ENCODE measurements at places on chromosomes 4 and X.

DNA sequence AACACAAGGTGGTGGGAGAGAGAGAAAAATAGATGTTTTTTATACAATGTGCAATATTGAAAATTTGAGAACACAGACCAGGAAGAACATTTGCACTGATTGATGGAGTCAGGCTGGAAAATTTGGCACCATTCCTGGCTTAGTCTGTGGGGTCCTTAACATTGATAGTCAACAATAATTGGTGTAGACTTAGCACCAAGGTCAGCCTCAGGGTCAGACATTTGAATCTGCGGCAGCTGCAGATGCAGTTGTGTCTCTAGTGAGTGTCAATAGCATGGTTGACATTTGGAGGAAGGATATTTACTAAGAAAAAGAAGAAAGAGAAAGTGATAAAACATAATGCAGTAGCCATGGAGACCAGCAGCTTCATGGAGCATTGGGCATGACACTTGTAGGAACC, 31.5 kb upstream of the GLRA3 start:
- DNase-seq, result no peak

DNA sequence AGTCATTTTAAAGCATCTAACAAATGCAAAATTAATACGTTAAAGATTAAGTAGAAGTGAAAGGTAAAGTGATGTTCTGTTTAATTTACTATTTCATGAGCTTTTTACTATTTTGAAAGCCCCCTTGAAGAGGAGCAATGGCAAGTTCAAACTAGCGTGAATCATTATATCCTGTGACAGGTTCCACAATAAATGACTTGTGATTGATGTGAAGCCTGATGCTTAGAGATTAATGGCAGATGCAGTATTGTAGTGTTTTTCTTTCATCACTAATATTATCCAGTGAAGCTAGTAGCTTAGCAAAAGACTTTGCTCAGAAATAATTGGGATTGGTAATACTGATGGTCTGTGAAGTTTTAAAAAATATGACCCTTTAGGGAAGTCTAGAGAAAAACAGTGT, 57.3 kb downstream of the STOX2 start:
- DNase-seq, result no peak

DNA sequence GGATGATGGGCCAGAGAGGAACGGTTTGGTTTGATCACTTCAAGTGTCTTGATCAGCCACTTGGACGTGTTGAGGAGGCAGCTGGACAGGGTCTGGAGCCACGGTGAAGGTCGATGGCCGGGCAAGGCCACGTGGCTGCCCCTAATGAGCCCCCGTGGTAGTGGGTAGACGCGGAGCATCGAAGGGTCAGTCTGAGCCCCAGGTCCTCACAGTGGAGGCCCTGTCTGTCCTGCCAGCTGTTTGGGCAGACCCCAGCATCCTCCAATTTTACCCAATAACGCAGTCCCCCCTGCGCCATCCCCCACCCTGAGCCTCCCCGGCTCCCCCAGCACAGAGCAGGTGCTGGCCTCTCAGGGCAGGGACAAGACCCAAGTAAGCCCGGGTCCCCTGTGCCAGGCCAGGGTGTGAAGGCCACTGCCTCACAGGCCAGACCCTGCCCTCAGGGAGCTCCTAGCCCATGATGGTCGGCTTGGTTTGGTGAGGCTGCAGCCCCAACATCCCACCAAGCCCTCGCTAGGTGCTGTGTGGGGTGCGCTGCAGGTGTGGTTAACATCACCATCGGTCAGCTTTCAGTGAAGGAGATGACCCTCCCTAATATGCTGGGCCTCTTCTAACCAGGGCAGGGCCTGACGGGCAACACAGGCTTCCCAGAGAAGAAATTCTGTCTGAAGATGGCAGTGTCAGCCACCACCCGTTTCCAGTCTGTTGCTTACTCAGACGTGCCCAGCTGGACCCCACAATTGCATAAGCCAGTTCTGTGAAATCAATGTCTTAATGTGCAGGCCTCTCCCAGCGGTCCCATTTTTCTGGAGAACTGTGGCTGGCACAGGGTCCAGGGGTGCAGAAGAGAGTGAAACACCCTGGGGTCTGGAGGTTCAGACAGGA, 40.5 kb upstream of the NKX1-1 start:
- no peak for DNase-seq

DNA sequence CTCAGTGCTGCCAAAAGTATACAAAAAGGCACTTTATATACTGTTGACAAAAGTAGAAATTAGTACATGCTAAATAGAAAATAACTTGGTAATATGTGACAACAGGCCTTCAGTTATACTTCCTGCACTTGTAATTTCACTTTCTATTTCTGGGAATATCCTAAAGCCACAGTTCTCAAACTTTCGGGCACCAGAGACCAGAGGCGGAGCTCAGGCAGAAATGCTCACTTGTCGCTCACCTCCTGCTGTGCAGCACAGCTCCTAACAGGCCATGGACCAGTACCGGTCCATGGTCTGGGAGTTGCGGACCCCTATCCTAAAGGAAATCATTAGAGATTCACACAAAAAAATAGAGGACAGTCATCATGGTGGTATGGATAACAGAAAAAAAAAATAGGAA, 25.7 kb downstream of the ACSL4 start:
- DNase-seq, result no peak

DNA sequence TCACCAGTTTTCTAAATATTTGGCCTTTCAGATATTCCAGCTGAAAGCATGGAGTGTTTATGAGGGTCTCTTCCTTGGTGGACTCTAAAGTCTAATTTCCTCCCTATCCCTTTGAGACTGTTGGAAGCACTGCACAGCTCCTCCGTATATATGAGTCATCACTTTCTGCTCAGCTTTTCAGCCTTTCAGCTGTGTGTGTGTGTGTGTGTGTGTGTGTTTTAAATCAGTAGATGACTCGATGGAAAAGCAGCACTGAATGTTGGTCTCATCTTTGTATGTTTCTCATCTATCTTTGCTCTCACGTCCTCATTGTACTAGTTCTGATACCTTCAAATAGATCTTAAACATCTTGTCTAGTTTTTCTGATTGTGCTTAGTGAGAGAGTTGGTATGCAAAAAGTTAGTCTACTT, 81.6 kb downstream of the ZFX start:
- peak; percentile 76 for DNase-seq

- DNase-seq, result no peak
Measured at GRCh38 chr4:13881892-13882291, 254.4 kb upstream of the BOD1L1 start.

GRCh38 chr4:177810220-177810619, 368.0 kb upstream of the AGA start:
- DNase-seq, result no peak

- DNase-seq, result no peak
Measured at GRCh38 chr4:69056921-69057550, 39.2 kb upstream of the UGT2B7 start.

DNA sequence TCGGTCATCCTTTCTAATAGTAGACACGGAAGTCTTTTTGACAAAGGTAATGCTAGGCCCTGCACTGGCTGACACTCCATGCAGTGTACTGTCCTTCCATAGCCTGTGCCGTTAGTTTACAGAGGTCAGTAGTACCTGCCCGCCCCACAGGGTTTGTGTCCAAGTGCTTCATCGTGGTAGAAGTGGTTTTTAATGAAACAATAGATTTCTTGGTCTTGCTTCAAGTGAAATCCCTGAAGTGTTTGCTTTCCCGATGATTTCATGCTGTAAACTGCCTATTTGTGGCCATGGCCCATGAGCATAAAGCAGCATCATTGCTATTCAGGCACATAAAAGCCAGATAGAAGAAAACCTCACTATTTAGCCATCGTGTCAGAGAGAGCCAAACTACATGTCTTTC, 139.3 kb downstream of the GPR143 start:
- DNase-seq, result no peak

All from hepatic stellate cell (primary cell).